ENCODE measurements at places on chromosomes 2 and 18.

DNA sequence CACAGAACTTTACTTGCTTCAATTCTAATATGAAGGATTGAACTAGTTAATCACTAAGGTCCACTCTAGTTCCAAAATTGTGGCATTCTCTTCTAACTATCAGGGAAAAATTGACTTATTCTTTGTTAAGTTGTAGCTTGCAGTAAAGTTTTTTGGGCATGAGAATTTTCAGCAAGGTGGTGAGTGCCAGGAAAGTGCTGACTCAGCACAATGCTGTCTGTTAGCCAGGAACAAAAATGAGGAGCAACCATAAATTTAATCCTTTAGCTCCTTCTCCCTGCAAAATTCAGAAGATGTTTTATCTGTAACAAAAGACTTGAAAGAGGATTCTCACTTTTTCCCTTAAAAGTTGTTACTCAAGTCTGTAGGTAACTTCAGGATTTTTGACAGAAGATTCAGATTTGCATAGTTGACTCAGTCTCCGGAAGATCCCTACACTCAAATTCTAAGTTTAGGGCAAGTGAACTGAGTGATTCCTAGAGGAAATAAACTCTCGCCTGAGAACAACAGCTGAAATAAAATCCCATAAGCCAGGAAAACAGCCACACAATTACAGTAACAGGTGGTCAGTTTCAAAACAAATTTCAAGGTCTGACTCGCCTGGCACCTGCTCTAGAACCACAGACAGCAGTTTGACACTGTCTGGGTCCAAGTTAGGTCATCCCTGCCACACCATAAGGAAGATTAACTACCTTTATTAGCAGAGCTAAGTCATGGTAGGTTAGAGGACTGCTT, 20.2 kb upstream of the DARS1 start:
- no peak for DNase-seq

GRCh38 chr2:173653432-173653805, 298.7 kb downstream of the CDCA7 start:
- no peak for DNase-seq

- no peak for DNase-seq
Observed at GRCh38 chr18:55577812-55578539, 10.0 kb downstream of the TCF4 start.

DNA sequence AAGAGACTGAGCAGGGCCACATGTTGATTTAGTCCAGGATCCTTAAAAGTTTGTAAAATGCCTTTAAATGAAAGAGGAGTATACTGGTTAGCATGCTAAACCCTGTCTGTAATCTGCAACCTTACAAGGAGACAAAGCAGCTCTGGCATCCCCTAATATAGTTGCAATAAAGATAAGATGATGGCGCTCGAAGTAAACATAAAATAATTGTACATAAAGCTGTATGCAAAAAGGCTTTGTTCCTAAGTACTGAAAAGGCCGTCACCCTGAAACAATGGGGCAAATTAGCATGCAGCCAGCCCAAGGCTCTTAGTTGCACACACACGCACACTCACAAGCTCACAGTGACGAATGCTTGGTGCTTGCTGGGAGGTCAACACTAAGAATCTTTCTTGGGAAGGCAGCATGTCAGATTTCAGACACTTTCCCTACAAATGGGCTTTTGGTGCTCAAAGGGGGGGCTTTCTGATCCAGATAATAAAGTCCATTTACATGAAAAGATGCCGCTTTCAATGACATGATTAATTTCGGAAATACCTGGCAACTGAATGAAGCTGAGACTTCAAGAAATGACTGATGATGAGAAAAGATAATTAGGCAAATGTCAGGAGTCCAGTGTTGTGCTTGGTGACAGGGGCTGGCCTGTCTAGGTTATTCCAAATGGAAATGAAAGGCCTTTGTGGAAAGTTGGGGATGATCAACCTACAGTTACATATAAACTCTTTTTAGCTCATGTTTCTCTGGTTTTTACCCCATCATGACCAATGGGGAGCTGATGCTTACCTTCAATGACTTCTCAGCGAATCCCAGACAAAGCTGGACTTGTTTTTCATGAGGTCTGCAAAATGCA, 370.3 kb downstream of the MEIS1 start:
- no peak for DNase-seq

GRCh38 chr2:189543367-189543766, 37.2 kb downstream of the SLC40A1 start:
- DNase-seq: no peak

- DNase-seq: no peak
Observed at GRCh38 chr2:62200868-62201267, 5.0 kb downstream of the B3GNT2 start.

GRCh38 chr2:124147552-124147951, 122.5 kb downstream of the CNTNAP5 start:
- DNase-seq: no peak

DNA sequence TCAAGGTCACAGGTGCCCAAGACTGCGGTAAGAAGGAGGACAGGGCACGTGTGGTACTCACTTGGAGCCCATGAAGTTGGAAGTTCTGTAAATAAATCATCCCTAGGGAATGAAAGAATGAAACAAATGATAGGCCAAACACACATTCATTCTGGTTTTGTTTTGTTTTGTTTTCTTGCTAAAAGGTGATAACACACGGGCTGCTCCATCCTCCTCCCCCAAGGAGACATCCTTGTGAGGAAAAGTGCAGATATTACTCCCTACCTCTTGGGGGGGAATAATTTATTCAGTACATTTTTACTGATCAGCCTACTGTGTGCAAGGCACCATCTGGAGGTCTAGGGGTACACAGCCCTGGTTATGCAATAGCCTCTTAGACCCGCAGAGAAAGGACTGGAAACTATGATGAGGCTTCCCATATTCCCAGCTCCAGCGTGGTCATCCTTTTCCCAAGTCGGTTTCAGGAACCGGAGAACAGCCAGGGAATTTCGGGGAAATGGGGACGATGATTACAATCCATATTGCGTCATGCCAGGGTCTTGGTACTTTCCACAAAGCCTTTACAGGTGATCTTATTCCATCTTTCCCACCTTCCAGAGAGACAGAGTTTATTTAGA, 6.3 kb downstream of the RAX start:
- no peak for DNase-seq

DNA sequence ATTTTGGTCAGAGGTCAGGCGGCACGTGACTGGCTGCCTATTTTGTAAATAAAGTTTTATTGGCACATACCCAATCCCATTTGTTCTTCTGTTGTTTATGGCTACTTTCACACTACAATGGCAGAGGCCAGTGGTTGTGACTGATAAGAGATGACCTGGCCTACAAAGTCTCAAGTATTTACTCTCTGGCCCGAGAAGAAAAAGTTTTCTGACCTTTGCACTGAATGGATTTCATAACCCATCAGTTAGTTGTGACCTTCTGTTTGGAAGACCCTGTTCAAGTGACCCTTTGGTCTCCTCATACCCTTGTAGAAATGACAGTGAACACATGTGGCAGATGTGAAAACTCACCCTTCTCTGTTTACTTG, 121.4 kb upstream of the MGAT5 start:
- no peak for DNase-seq

- no peak for DNase-seq
Observed at GRCh38 chr2:200383380-200384110, 77.1 kb downstream of the SPATS2L start.

GRCh38 chr2:241255542-241256167, 59.8 kb downstream of the HDLBP start:
- DNase-seq: no peak

- DNase-seq: no peak
Observed at GRCh38 chr18:37564711-37565100, 892 bp downstream of the CELF4 start.

- DNase-seq: no peak
Observed at GRCh38 chr2:108607706-108608301, 73.5 kb downstream of the LIMS1 start.

- DNase-seq: no peak
Observed at GRCh38 chr2:74544634-74545033, 9.1 kb downstream of the LOXL3 start.

DNA sequence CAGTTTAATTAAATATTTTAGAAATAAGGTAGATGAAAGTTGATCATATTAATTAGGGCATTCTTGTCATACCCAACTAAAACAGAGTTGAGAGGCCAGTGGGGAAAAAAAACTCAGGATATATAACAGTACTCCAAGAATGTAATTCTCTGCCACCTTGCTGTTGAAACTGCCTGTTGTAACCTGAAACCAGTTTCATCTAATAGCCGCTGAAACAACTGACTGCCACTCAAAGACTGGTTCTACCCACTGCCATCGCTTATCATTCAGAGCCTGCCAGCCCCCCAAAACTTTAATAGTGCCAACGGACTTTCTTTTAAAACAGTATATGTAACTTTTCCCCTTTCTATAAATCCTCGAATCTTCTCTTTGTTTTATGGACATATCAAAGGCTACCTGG, 37.7 kb upstream of the FSIP2 start:
- DNase-seq: no peak

DNA sequence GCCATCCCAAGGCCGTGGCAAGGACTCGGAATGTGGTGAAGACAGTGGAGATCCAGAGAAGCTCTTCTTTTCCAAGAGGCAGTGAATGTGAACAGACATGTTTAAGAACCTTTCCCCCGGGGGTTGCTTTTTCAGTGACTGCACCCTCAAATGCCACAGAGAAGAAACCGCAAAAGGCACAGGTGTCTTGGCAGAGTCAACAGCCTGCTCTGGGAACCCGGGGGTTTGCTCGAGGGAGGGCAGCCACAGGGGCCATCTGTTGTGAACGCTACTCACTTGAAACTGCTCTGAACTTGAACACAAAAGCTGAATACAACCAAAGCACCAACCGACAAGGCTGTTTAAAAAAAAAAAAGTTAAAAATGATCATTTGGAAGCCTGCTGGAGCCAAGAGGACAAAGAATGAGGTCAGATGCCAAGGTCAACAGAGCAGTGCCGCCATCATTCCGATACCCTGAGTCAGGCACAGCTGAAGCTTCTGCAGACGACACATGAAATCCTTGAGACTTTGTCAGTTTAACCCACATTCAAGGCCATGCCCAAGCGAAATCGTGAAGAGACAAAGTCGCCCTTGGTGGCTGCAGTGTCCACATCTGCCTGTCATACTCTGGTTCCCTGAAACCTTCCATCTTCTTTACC, 47.4 kb downstream of the PSMG2 start:
- no peak for DNase-seq

GRCh38 chr2:201597397-201597796, 45.9 kb downstream of the TMEM237 start:
- no peak for DNase-seq

- no peak for DNase-seq
Observed at GRCh38 chr2:239166201-239166834, 234.5 kb downstream of the HDAC4 start.

GRCh38 chr2:239666053-239666854, 265.4 kb upstream of the HDAC4 start:
- DNase-seq: no peak

GRCh38 chr18:9934274-9934673, 20.5 kb downstream of the VAPA start:
- DNase-seq: no peak

DNA sequence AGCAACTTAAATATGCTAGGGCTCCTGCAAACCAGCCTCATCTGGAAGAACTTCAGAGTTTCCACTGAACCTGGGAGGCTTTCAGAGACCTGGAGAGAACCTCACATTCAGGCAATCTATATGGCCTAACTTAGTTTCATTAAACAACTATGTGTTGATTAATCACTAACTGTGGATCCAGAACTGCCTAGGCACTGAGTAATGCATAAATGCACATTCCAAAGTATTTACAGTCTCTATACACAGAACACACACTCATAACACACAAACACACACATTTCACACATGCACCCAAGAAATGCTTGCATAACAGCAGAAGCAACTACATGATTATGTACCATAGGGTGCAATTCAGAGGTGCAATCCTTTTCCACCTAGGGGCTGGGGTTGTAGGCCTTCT, 552.8 kb downstream of the BCL11A start:
- DNase-seq: no peak

DNA sequence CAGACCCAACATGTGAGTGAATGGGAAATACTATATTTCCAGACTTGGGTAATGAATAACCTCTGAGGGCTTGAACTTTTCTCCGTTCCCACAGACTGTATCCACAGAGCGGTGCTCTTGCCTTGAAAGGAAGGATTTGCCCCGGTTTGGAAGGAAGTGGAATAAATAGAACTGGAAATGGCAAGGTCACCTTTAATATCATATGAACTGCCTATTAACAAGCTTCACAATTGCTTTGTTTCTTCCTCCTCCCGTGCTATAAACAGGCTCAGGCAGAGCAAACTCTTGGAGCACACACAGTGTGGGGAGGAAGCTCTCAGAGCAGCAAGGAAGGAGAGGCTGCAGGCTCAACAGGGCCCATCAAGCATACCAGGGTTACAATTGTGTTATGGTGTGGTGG, 28.5 kb upstream of the DARS1 start:
- DNase-seq: no peak

DNA sequence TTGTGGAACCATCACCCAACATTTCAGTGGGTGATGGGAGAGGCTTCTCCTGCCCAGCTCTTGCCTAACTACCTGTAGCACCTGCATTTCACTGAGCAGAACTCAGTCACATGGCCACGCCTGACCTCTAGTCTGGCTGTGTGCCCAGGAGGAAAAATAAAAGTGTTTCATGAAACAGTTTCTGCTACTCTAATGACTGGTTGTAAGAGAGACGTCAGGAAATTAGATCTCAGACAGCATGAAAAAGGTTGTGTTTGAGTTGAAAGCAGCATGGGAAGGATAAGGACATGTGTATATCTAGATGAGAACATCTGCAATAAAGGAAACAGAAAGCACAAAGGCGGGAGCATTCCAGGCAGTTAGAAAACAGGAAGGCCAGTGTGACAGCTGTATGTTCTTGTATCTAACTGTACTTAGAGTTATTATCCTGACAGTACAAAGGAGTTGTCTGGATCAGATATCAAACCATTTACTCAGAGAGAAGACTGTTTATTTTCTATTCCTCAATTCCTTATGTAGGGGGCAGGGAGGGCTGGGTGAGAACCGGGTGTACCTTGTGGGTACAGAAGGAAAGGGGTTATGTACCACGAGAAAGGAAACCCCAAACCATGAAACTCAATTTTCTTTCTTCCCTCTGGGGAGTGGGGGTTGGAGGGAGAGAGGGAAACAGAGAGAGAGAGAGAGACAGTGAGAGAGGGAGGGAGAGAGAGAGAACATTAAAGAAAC, 307.4 kb upstream of the VWC2L start:
- no peak for DNase-seq
